ENCODE measurements at places on chromosomes 12 and 14.

DNA sequence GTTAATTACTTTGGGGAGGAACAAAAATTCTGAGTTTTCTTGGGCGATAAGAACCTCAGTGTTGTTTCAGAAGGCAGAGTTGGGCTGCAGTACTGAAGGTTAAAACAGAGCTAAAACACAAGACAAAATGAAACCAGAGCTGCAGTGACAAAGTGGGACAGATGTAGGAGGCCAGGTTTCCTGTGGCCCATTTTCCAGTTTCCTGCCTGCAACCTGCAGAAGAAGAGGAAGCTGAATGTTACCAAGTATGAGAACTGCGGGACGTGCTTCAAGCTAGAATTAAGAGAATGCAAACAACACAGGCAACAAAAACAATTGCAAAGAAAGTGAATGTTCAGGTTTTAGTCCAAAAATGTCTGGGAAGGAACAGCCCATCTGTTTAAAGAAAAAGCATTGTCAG is 17.8 kb downstream of the ELK3 start:
- DNase-seq: no peak

GRCh38 chr12:12812174-12812573 is 972 bp upstream of the DDX47 start:
- DNase-seq: no peak

- no peak for DNase-seq
Observed at GRCh38 chr14:22689199-22689598, 45.0 kb upstream of the OR6J1 start.

- DNase-seq: no peak
Observed at GRCh38 chr14:89920056-89920455, 34.5 kb downstream of the EFCAB11 start.

GRCh38 chr12:57477710-57478681 is 1.7 kb downstream of the ARHGAP9 start:
- peak; percentile 72 for DNase-seq

GRCh38 chr12:89344862-89345202 is 7.5 kb downstream of the DUSP6 start:
- no peak for DNase-seq
